ENCODE measurements at places on chromosomes 4 and X.

DNA sequence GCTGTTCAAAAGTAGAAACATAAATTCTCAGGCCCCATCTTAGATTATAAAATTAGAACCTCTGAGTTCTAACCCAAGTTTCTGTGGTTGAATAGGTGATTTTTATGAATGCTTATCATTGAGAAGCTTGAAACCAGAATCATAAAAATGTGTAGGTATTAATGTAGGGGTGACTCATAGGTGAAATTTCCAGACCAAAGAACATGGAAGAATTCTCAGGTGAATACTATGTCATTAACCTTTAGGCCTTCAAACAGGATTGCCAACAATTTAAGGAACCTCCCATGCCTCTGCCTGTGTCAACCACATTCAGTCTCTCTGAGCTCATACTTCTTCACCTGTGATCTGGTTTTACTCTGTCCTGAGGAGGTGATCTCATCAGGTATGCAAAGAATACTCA is 177.8 kb downstream of the NPFFR2 start:
- DNase-seq, result no peak

DNA sequence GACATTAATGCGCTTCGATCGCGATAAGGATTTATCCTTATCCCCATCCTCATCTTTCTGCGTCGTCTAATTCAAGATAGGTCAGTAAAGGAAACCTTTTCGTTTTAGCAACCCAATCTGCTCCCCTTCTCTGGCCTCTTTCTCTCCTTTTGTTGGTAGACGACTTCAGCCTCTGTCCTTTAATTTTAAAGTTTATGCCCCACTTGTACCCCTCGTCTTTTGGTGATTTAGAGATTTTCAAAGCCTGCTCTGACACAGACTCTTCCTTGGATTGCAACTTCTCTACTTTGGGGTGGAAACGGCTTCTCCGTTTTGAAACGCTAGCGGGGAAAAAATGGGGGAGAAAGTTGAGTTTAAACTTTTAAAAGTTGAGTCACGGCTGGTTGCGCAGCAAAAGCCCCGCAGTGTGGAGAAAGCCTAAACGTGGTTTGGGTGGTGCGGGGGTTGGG is 528 bp upstream of the FGF2 start:
- DNase-seq, result no peak

GRCh38 chrX:151596282-151596681 is 32.8 kb downstream of the PASD1 start:
- no peak for DNase-seq

- DNase-seq, result no peak
These were observed 1806.6 kb upstream of the AGA start for GRCh38 chr4:179248821-179249220.

DNA sequence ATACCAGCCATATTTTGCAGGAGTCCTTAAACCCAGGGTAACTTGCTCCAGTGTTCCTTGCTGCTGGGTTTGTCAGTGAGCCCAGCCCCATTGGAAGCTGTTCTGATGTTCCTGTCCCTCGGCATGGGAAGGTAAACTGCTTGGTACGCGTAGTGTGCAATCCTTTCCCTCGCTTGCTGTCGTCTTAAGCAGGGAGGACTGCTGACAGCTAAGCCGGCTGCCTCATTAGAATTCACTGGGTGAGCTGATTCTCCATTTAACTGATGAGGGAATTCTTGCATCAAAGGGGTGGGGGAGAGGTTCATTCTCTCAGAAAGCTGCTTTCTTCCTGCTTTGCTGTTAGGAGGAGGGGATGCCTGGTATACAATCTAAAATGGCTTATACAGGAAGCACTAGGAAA is 164.6 kb downstream of the MID1IP1 start:
- no peak for DNase-seq

DNA sequence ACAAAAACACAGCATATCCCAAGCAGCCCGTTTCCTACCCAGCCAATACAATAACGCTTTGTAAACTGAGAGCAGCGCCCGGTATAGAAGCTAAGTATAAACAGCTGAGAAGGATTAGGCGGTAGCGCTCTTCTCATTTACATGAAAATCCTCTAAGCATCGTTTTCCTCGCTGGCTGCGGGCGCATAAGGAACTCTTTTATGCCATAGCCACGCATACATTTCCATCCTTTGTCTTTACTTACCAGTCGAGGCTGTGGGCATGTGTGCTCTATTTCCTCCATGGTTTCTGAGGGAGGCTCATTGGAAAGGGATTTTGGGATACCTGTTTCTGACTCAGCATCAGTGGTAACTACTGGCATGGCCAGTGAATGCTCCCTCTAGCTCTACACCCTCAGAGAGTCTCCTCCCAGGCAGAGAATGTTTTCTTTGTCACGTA is 383 bp downstream of the PCYT1B start:
- no peak for DNase-seq

- DNase-seq, result no peak
These were observed 135.0 kb downstream of the RASL11B start for GRCh38 chr4:52997132-52997416.

- no peak for DNase-seq
These were observed 336.1 kb upstream of the PABPC4L start for GRCh38 chr4:134537701-134538100.

DNA sequence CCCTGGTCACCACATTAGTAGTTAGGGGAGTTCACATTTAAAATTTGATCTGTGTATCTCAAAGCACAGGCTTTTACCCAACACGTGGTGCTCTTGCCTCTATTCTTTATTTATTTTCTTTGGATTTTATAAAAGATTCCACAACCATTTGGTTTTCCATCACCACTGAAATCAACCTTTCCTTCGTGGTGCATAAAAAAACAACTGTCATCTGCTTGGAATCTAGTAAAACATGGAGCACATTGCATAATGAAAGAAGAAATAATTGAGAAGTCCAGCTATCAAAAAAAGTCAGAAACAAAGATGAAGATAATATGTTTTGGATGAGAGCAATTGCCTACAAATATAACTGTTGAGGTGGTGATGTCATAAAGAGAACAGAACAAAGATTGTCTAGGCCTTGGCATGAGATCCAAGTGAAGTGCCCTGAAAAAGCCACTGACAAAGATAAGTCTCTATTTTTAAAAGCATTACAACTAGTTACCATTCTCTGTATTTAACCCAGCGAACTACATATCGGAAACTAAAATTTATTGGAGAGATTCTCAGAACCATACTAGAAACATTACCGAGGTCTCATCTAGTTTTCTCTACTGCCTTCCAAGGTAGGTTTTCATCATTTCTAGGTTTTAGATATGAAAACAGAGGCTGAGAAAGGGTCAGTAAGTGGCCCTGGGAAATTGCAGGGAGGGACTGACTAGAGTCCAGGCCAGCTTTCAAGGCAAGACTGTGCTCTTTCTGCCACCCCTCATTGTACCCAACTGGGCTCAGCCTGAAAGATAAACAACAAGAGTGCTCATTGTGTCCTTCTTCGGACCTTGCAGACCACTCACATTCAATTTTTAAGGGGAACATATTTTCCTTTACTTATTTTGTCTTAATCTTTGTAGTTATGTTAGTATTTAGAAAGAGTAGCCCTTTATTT is 127.3 kb downstream of the MAD2L1 start:
- no peak for DNase-seq

- no peak for DNase-seq
These were observed 4.6 kb downstream of the SUV39H1 start for GRCh38 chrX:48700951-48701653.

DNA sequence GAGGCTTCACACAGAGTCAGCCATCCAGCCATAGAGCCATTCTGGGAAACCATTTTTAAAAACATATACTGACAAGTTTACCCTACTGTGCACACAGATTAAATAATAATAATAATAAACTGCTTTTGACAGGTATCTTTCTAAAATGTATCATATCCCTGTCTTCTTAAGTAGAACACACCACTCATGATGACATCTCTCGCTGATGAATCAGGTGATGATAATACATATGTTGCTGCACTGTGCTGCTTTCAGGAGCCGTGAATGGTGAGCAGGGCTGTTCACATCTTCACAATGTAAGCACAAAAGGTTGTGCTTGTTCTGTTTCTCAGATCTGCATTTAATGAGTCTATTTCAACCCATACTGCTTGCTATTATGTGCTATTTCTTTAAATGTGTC is 3.5 kb downstream of the MTNR1A start:
- no peak for DNase-seq

GRCh38 chr4:164956766-164957643 is 20.5 kb downstream of the TRIM61 start:
- no peak for DNase-seq

DNA sequence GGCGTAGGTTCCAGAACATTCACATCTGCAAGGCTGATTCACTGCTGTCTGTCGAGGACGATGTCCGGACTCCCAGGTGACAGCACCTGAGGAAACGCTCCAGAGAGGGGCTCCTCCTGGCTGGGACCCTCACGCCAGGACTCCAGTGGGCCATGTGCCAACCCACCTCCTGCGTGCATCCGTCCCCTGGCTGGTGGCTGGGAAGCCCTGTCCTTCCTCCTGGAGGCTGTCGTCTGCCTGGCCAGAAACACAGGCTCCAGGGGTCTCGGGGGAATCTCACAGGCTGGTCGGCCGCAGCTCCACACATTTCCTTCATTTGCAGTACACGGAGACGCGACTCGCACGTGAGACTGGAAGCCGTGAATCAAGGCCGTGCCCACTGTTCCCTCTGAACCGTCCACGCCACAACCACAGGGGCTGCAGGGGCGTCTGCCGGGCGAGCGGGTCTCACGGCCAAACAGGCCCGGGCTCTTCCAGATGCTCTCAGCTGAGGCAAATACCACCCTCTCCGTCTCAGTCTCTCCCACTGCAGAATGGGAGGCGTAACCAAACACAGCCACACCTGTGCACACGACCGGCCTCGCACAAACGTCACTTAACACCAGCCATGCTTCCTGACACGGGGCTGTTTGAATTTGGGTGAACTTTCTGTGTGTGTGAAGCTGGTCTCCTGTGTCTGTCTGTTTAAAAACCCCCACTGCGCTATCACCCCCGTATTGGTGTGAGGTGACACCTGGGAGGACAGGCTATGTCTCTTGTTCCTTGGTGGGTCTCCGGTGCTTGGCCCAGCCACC is 38.7 kb upstream of the MXD4 start:
- DNase-seq, result no peak

GRCh38 chr4:158808399-158808798 is 39.6 kb downstream of the FNIP2 start:
- no peak for DNase-seq

- DNase-seq, result no peak
These were observed 318.7 kb upstream of the TECRL start for GRCh38 chr4:64727960-64728359.

GRCh38 chr4:100795581-100795980 is 277.8 kb upstream of the EMCN start:
- no peak for DNase-seq

GRCh38 chr4:88022289-88022688 is 14.9 kb downstream of the PKD2 start:
- DNase-seq, result no peak

- no peak for DNase-seq
These were observed 62.8 kb downstream of the UCHL1 start for GRCh38 chr4:41319553-41319952.

DNA sequence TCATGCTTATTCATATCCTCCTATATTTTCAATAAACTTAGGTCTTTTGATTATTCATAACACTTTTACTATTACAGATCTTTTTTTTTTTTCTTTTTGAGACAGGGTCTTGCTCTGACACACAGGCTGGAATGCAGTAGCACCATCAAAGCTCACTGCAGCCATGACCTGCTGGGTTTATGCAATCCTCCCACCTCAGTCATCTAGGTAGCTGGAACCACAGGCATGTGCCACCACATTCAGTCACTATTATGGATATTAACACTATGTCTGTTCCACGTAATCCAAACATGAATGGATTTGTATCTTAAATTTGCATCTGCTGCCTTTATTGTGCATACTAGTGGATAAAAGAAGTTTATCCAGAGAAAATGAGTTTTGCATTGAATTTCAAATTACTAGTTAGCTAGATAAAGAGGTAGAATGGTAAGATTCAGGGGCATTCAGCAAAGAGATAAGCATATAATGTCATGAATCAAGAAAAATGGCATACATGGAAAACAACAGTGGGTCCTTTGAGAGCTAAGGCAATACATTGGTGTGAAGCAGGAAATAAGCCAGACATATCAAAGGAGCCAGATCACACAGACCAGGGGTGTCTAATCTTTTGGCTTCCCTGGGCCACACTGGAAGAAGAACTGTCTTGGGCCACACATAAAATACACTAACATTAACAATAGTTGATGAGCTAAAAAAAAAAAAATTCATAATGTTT is 13.9 kb downstream of the ANAPC10 start:
- no peak for DNase-seq

DNA sequence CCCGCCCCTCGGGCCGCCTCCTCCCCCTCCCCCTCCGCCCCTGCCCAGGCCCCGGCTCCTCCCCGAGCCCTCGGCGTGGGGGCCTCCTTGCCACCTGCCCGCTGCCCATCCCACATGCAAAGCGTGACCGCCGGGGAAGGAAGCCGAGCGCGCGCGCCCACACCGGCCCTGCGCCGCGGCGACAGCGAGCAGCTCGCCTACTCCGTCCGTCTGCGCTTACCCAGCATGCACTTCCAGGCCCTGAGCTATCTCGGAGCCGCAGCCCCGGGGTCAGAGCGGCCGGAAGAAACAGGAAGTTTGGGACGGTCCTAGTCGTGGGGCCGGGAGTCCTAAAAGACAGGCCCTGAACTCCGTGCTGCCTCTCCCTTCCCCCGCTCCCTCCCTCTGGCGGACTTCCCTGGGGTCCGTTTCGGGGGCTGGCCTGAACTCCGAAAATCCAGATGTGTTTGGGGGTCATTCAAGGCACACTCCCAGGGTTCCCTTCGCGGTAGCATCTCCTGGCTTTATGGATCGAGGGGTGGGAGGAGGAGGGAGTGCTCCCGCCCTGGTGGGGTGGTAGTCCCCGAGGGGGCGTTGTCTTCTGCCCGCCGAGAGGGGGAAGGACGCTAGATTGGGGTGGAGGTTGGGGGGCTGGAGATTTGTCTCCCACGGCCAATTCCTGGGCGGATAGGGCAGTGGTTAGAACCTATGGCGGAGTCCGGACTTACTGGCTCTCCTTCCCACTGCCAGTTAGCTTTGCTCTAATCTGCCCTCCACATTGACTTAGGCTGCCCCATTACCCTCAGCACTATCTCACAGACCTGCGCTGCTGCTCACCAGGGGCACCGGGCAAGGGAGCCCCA is 25.0 kb upstream of the BCORL1 start:
- peak; percentile 66 for DNase-seq

DNA sequence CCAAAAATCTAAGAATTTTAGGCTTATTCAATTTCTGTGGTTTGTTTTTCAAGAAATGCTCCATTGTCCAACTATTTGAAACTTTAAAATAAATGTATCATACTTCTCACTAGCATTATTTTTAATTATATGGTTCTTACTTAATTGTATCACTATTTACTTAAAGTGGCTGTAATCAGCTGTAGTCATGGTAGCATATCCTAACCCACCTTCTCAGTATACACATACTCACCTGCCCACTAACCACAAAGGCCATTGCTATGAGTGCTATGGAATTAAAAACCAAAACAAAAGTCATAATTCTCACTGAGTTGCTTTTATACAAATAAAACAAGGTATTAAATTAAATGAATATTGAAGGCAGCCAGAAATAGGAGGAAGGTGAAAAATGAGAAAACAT is 5.0 kb downstream of the FBXO8 start:
- no peak for DNase-seq

GRCh38 chr4:153040677-153041076 is 104.6 kb downstream of the FHDC1 start:
- no peak for DNase-seq
